Heart right ventricle (tissue), 16 donors: ENCODE measurements at places on chromosomes 12 and 14. TPM values are rescaled to one million over a fixed set of nuclear protein-coding genes. Genes with fewer than 3 reads are reported as not detected.

DNA sequence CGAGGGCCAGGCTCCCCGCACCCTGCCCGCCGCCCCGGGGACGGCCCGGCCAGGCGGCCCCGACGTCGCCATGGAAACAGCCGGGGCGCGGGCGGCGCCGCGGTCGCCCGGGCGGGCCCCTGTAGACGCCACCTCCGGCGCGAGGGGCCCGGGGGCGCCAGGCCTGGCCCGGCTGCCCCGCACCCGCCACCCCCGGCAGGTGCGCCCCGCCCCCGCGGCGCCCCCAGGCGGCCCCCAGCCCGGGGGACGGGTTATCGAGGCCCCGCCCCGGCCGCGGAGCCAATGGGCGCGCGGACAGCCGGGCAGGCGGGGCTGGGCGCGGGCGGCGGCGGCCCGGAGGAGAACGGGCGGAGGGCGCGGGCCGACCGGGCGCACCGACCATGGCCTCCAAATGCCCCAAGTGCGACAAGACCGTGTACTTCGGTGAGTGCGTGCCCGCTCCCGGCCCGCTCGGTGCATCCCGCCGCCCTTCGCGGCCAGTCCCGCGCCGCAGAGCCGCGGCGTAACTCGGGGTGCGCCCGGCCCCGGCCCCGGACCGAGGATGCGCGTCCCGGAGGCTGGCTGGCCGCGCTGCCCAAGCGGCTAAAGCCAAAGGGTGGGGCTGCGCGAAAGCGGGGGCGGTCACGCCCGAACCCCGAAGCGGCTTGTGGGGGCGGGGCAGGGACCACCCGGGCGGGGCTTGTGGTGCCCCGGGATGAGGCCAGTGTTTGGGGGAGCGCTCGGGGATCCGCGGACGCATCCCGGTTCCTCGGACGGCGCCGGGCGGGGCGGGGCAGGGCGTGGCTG is at the start of gene CRIP2:
Gene CRIP2 (plus strand): TSS at position 339 of the 786 bp plus-strand sequence. CDS start 42 bp downstream, at position 381.
- peak within 1 kb of the TSS; percentile 100 for H3K27ac ChIP-seq
- H3K4me3 ChIP-seq = peak within 1 kb of the TSS; percentile 99
- H3K36me3 ChIP-seq = peaks cover 20% of the 10 kb centered on the region

- no peak overlapping the region for H3K4me3 ChIP-seq
- DNase-seq = no peak
- no peaks in the 10 kb centered on the region for H3K36me3 ChIP-seq
- H3K4me1 ChIP-seq = no peaks in the 10 kb centered on the region
Measured at GRCh38 chr14:101490771-101491170, 70.5 kb upstream of the DIO3 start.

- no peak for DNase-seq
- peaks cover 21% of the 10 kb centered on the region for H3K4me1 ChIP-seq
- no peak overlapping the region for H3K27ac ChIP-seq
- H3K36me3 ChIP-seq = no peaks in the 10 kb centered on the region
- H3K4me3 ChIP-seq = no peak overlapping the region
Measured at GRCh38 chr12:107057071-107057834, 36.1 kb downstream of the CRY1 start.

DNA sequence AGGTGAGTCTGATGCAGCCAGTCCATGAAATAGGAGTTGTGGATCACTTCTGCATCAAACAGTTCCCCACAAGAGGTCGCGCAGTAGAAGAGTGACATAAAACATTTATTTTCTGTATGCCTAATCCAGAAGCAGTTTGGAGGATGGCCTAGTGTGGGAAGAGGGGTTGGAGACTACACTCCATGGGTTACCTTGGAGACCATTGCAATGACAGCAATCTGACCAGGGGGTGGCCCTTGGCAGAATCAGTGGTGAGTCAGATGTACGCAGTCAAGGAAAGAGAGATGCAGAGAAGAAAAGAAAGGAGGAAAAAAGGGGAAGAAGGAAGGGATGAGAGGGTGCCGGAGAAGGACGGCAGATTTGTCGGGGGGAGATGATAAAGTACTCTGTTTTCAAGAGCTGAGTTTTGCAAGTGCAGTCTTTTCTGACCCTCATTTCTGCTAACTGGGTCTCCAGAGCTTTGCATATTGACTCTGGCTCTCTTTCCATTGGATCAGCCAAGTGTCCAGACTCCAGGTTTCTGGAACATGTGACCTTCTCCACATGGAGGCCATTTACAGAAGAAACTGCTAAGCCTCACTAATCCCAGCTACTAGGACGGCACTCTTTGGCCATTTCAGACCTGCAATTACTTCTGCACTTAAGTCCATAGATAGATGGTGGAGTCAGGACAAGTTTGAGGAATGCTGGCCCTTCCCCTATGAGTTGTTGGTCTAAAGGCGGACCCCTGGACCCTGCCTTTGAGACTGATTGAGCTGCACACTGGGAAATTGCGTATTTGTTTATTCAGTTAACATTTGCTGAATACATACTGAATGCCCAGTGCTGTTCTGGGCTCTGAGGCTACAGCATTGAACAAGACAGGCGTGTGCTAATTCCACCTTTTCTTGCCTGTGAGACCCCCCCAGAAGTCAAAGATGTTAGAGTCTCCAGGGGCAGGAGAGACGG is 424.2 kb downstream of the BCL11B start:
- H3K27ac ChIP-seq = no peak overlapping the region
- no peaks in the 10 kb centered on the region for H3K27me3 ChIP-seq
- no peaks in the 10 kb centered on the region for H3K36me3 ChIP-seq
- H3K4me3 ChIP-seq = no peak overlapping the region
- no peak for DNase-seq

MYF5 gene
- not detected for total RNA-seq

DNA sequence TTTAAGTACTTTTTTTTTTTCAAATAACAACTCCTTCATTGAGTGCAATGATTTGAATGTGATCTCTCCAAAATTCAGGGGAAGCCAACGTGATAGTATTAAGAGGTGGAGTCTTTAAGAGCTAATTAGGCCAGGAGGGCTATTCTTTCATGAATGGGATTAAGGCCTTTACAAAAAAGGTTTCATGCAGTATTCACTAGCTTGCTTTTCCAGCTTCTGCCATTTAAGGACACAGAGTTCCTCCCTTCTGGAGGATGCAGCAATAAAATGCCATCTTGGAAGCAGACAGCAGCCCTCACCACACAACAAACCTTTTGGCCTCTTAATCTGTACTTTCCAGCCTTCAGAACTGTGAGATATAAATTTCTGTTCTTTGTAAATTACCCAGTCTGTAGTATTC is 586.8 kb upstream of the LMO3 start:
- no peaks in the 10 kb centered on the region for H3K36me3 ChIP-seq
- no peak overlapping the region for H3K4me3 ChIP-seq
- no peak for DNase-seq

TAS2R42 gene
- total RNA-seq = not detected

PLXNC1 gene
- total RNA-seq = 2.2 TPM

DNA sequence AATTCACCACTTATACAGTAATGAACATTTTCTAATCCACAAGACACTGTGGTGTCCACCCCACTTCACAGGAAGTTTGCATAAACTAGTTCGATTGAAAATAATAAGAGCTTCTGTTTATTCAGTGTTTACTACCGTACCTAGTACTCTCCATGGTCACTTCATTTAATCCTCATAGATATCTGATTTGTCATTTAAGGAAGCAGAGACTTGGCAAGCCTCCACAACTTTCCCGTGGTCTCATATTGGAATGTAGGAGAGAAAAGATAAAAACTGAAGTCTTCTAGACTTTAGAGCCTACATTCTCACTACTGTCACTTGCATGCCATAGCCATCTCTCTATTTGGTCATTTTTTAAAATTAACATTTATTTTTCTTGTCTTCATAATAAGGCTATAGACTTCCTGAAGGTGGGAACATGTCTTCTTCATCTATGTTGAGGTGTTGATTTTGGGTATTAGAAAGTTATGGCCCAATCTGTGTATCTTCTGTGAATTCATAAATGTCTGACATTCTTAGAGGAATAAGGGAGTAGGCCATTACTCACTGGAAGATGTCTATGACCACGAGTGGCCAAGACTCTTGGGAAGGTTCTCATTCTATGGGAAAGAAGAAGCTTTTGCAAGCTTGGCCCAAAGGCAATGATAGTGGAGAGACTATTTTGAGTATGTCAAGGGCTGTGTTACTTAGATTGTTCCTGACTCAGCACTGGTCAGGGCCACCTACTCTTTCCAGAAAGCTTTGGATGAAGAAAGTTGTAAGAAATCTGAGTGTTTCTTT is 423.7 kb downstream of the LRIG3 start:
- no peak for DNase-seq
- H3K4me1 ChIP-seq = no peaks in the 10 kb centered on the region

DNA sequence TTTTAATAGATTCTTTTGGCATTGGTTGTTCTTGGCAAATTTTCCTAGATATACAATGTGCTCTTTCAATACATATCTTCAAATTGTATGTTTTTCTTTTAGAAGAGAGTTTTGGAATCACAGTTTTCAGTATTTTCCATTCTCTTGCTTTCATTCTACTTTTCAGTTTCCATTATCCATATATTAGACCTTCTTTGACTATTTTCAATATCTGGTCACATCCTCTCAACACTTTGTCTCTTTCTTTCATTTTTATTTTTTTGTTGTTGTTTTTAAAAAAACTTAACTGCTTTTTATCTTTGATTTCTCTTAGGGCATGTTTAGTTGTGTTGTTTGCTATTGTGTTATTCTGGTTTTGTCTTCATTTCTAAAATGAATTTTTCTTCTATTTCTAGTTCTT is 59.9 kb upstream of the CLMN start:
- no peak overlapping the region for H3K27ac ChIP-seq
- no peaks in the 10 kb centered on the region for H3K4me1 ChIP-seq
- no peak for DNase-seq
- peaks cover 5% of the 10 kb centered on the region for H3K27me3 ChIP-seq
- H3K4me3 ChIP-seq = no peak overlapping the region

GPRC5D gene
- not detected for total RNA-seq

DNA sequence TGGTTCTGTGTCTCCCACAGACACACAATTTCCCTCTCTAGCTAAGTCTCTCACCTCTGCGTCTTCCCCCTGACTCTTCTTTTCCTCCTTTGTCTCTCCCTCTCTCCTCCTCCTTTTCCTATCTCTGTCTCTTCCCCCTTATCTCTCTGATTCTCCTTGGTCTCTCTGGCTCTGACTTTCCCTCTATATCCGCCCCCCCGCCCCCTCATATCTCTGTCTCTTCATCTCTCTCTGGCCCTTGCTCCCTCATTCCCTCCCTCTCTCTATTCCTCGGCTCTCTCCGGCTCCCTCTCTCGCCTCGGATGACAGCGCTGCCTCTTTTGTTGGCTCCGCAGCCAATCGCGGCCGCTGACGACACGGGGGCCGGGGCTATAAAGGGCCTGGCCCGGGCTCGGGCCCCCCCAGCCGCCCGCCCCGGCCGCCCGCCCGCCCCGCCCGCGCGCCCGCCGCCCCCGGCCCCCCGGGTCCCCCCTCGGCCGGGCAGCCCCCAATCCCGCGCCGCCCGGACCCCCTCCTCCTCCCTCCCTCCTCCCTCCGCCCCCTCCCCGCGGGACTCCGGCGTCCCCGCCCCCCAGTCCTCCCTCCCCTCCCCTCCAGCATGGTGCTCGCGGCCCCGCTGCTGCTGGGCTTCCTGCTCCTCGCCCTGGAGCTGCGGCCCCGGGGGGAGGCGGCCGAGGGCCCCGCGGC is at the start of gene GDF11:
Gene GDF11 (plus strand): TSS at position 404 of the 687 bp plus-strand sequence. CDS start 195 bp downstream, at position 599.
- peak within 1 kb of the TSS; percentile 64 for H3K27ac ChIP-seq
- peaks cover 40% of the 10 kb centered on the region for H3K4me1 ChIP-seq
- H3K36me3 ChIP-seq = no peaks in the 10 kb centered on the region
- DNase-seq = peak; percentile 83
- no peaks in the 10 kb centered on the region for H3K27me3 ChIP-seq
- H3K4me3 ChIP-seq = peak within 1 kb of the TSS; percentile 70

SAV1 gene
- total RNA-seq = 30.4 TPM

GRCh38 chr14:100828031-100828769 is 2.3 kb downstream of the MEG3 start:
- peak overlapping the region; percentile 53 for H3K4me3 ChIP-seq
- H3K36me3 ChIP-seq = no peaks in the 10 kb centered on the region
- H3K4me1 ChIP-seq = peaks cover 4% of the 10 kb centered on the region
- H3K27me3 ChIP-seq = peaks cover 74% of the 10 kb centered on the region
- no peak for DNase-seq
- no peak overlapping the region for H3K27ac ChIP-seq

DNA sequence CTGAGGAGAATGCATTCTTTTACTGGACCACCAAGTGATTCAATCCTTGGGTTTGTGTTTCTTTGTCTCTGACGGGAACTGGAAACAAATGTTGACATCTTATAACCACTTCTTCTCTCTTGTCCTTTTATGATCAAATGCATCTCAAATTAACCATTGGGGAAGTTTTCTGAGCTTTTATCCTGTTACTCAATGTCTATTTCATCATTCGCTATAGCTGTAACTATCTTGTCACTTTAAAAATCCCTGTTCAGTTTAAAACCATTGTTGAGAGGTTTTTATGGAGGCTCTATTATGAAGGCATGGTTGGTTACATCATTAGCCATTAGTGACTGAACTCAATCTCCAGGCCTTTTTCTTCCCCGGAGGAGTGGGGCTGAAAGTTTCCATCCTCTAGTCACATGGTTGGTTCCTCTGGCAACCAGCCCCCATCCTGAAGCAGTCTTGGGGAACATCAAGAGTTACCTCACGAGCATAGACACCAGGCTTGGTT is 2.7 kb upstream of the CLEC6A start:
- no peak overlapping the region for H3K27ac ChIP-seq
- no peaks in the 10 kb centered on the region for H3K4me1 ChIP-seq
- peaks cover 14% of the 10 kb centered on the region for H3K27me3 ChIP-seq
- DNase-seq = no peak
- no peak overlapping the region for H3K4me3 ChIP-seq

GRCh38 chr12:124548854-124549378 is 18.5 kb downstream of the NCOR2 start:
- H3K4me1 ChIP-seq = peaks cover 50% of the 10 kb centered on the region
- DNase-seq = peak; percentile 46

GRCh38 chr14:71961972-71962371 is 29.7 kb downstream of the RGS6 start:
- H3K36me3 ChIP-seq = no peaks in the 10 kb centered on the region
- no peak overlapping the region for H3K4me3 ChIP-seq
- no peaks in the 10 kb centered on the region for H3K27me3 ChIP-seq
- DNase-seq = no peak
- peaks cover 16% of the 10 kb centered on the region for H3K4me1 ChIP-seq

ZNF891 gene
- total RNA-seq = 0.75 TPM

DNA sequence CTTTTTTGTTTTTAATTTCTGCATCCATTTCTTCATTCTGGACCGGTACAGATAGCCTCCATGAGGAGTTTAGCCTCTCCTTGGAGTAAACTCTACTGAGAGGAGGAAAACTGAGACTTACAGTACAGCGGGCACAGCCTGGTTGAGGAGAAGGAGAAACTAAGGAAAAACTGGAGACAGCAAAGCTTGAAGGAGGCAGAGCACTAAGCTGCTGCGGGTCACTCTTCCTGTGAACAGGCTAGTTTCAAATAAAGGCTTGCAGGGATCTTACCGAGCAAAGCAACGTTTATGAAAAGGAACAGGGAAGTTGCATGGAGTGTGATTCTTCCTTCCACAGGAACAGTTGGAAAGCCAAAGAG is 348 bp upstream of the SSTR1 start:
- H3K27me3 ChIP-seq = peaks cover 50% of the 10 kb centered on the region
- H3K36me3 ChIP-seq = no peaks in the 10 kb centered on the region
- DNase-seq = no peak
- peak overlapping the region; percentile 57 for H3K4me3 ChIP-seq

GRCh38 chr14:77738559-77739250 is 22.3 kb downstream of the SNW1 start:
- H3K36me3 ChIP-seq = peaks cover 8% of the 10 kb centered on the region
- H3K27ac ChIP-seq = peak overlapping the region; percentile 38
- no peak overlapping the region for H3K4me3 ChIP-seq
- no peaks in the 10 kb centered on the region for H3K4me1 ChIP-seq
- peak; percentile 24 for DNase-seq
- no peaks in the 10 kb centered on the region for H3K27me3 ChIP-seq

- no peak overlapping the region for H3K4me3 ChIP-seq
- H3K4me1 ChIP-seq = no peaks in the 10 kb centered on the region
- H3K36me3 ChIP-seq = no peaks in the 10 kb centered on the region
- no peak for DNase-seq
Measured at GRCh38 chr12:13596714-13597113, 384.7 kb downstream of the GRIN2B start.

SLC6A15 gene
- not detected for total RNA-seq
